ENCODE measurements at places on chromosomes 3 and 15.

GRCh38 chr3:51669241-51670052 lies 1.6 kb upstream of the TEX264 start:
- peak; percentile 78 for DNase-seq

DNA sequence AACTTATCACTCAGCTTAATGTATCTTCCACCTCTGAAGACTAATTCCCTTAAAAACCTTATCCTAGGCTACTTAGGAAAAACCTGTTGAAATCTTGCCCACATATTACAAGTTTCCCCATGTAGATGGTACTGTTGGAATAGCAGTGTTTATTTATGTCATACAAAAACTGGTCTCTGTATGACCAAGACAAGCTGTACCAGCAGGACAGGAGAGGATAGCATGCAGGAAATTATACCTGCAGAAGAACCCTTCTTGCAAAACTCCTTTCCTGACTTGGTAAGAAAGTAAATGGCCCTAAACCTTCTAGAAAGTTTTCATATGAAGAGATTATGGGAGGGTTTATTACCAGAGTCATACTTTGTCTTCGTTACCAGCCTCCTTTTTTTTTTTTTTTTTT lies 25.3 kb upstream of the RNF111 start:
- no peak for DNase-seq

GRCh38 chr3:172786036-172786435 lies 35.5 kb downstream of the ECT2 start:
- DNase-seq = no peak

- DNase-seq = peak; percentile 52
These were observed 38.1 kb downstream of the FOXL2 start for GRCh38 chr3:138908846-138909245.

DNA sequence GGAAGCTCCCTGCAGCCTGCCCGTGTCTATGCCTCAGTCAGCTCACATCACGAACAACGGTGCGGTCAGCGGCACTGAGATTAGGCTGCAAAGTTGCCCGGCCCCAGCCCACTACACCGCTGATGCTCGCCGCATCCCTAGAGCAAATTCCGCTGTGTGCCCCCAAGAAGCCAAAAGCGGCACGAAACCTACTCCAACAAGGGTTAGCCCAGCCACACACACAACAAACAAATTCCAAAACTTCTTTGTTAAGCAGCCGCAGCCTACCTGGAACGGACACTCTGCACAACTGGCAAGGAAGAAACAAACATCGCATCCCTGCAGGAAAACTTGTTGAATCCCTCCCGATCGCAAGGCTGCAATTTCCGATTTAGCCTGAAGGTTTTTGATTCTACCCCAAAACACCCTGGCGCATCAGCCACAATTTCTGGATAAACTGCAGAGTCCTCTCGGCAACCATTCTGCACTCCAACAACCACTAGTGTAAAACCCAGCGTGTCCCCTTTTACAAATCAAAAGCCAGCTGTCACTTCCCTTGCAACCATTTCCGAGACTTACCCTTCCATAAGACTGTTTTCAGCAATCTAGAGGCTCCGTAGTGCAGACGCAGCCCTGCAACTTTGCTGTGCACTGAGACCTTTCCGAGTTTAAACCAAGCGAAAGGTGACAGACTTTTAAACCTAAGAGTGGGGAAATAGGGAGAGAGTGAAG lies 449 bp downstream of the ROBO1 start:
- no peak for DNase-seq

GRCh38 chr15:39685999-39686613 lies 96.5 kb downstream of the FSIP1 start:
- no peak for DNase-seq

DNA sequence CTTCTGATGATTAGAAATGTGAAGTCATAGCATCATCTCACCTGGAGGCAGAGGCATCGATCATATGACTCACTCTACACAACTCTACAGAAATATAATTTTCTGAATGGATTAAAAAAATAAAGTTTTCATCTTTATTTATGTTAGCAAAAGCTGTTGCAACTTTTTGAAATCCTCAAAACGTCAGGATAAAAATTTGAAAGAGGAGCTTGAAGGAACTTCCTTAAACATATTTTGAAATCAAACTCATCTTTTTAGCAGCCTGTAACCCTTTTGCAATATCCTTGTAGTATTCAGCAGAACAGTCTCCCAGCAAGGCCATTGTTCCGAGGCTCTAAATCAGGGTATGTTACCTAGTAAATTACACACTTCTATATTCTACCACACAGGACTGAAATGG lies 985.4 kb downstream of the PLOD2 start:
- DNase-seq = peak; percentile 33

- DNase-seq = no peak
These were observed 2.0 kb upstream of the TPRG1 start for GRCh38 chr3:189169728-189170127.

DNA sequence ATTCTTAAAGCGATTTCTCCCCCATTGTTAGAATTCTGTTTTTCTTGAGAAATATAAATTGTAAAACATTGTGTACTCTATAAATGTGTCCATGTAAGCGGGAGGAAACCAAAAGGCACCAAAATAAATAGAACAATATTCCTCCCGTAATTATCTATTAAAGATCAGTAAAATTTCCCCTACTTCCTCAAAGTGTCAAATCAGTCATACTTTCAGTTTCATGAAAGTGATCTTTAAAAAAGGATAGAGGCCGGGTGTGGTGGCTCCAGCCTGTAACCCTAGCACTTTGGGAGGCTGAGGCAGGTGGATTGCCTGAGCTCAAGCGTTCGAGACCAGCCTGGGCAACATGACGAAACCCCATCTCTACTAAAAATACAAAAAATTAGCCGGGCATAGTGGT lies 278.9 kb downstream of the MECOM start:
- DNase-seq = no peak

- no peak for DNase-seq
These were observed 214.4 kb upstream of the NR2E3 start for GRCh38 chr15:71595846-71596553.

DNA sequence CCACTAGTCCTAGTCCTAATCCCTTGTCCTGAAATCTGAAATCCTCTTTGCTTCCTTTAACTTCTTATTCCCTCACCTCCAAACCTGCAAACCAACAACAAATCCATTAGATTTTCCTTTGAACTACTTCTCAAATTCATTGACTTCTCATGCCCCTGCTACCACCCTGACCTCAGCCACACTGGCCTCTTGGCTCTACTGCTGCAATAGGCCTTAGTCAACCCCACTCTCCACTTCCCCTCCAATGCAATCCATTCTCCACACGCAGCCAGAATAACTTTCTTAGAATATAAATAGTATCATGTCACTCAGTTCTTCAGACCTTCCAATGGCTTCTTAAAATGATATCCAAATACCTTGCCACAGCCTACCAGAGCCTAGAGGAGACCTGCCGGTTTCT lies 131.1 kb upstream of the GADL1 start:
- DNase-seq = peak; percentile 89
